ENCODE measurements at places on chromosomes 13 and 19.

DNA sequence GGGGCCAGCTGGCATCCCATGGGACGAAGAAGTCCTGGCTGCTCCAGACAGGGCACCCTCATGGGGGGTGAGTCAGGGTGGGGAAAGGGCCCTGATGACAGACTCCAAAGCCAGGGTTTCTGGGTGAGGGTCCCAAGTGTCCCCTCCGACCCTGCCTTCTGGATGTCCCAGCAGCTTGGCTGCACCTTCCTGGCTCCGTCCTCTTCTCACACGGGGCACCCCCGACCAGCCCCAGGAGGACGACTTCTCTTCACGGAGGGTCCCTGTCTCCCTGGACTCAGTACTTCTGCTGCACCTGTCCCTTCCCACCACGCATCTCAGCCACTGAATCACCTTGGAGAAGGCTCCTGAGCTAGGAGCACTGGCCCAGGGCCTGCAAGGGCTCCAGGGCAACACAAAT is 19.9 kb downstream of the MIER2 start:
- no peak for DNase-seq

DNA sequence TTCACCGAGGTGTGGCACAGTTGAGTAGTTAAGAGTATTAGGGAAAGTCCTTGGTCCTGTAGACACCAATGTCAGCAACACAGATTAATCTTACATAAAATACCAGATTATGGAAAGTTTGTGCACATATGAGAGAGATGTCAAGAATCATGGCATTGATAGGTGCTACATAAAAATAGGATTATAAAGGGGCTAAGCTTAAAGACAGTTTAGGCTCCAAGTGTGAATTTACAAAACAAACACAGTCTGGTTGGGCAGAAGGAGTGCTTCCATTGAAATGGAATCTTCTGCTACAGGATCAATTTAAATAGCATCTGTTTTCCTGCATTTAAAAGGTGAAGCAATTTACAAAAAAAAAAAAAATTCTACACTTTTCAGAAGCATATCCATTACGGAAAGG is 292.9 kb downstream of the DNAJC15 start:
- no peak for DNase-seq

DNA sequence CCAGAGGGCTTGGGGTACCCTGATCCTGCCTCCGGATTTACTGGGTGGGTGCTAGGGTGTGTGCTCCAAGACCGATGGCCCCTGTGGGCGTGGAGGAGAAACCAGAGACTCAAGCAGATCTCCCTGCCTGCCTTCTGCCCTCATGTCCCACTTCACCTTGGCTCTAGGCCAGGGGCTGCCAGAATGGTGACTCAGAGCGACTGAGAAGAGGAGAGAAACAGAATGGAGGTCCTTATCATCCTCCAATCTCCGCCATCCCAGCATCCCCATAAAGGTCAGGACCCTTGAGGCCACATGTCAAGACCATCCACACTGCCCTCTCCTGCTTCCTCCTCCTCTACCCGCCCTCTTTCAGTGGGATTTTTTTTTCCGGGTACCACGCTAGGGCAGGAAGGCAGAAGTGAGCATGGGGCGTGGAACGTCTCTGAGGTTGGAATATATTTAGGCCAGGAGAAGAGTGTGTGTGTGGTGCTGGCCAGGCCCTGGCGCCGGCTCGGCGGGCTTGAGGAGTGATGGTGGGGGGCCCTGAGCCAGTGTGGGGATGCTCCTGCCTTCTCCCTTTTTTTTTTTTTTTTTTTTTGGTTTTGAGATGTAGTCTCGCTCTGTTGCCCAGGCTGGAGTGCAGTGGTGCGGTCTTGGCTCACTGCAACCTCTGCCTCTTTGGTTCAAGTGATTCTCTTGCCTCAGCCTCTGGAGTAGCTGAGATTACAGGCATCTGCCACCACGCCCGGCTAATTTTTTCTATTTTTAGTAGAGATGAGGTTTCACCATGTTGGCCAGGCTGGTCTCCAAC is 22.3 kb downstream of the IER2 start:
- peak; percentile 61 for DNase-seq

DNA sequence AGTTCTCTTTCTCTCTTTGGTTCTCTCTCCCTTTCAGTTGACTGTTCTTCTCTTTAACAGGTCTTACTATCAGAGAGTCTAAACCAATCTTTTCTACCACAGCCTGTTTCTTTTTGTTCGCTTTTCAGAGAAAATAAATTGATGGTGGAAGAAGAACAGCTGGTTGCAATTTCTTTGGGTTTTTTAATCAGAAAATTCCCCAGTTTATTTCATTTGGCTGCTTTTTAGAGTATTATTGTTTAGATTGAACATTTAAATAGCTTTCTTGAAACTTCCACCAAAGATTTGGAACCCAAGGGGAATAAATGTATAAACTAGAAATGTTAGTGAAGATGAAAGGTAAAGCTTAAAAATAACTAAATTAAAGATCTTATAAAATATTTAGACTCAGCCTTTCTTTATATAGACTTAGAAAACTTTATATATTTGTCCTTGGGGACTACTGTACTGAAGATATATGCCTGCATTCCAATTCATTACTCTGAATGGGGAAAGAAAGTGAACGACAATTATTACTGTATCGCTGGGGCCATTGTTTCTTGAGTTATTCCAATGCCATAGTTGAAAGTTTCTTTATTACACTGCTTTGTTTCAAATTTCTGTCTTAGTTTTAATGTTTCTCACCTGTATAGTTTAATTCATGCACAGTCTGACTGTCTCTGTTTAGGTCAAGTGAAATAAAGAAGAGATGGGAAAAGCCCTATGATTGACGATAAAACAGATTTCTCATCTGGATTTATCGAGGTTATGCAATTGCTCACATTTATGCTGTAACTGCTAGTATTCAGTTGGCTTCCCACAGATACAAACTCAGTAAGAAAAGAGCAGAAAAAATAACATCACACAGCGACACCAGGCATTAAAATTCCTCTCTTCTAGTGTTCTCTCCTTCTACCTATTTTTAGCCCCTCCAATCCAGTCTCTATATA is 169.4 kb upstream of the CSNK1A1L start:
- DNase-seq: no peak

GRCh38 chr19:51096473-51097165 is 11.6 kb downstream of the CTU1 start:
- DNase-seq: no peak

DNA sequence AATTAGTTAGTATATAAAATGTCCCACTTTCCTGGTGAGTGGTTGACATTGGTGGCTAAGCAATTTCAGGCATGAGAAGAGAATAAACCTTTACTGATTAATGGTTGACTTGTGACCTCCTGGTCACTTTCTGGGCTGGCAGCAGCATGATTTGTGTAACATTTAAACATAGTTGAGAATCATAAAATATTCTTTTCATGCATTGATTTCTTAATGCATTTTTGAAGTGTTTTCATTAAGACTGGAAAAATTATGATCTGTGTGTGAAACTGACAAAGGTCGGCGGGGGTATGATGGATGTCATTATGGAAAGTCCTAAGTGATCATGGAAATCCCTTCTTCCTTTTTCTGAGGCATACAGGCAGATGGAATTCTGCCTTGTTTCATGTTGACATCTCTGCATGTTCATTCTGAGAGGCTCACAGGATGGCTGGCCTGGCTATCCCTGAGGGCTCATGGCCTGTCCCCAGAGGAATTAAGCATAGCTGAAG is 98.7 kb upstream of the RNF113B start:
- DNase-seq: no peak

GRCh38 chr19:10288662-10289166 is 1.0 kb upstream of the ICAM5 start:
- DNase-seq: no peak

DNA sequence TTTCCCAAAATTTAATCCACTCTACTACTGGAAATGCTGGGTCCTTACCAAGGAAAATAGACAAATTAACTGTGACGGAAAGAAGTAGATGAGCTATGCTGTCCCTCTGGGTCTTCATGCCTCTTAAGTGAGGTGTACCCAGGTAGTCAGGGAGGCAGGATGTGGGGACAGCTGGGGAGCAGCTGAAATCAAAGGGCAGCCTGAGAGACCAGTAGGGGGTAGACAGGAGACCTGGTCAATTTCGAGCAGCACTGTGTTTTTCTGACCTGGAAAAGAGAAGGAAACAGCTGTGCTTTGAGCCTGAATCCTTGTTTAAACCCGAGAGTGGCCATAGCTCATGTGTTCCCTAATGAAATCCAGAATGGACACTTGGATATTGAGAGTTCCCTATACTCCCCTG is 587.3 kb downstream of the EFNB2 start:
- DNase-seq: no peak

- DNase-seq: no peak
These were observed 68.1 kb upstream of the EDNRB start for GRCh38 chr13:77986713-77987112.

DNA sequence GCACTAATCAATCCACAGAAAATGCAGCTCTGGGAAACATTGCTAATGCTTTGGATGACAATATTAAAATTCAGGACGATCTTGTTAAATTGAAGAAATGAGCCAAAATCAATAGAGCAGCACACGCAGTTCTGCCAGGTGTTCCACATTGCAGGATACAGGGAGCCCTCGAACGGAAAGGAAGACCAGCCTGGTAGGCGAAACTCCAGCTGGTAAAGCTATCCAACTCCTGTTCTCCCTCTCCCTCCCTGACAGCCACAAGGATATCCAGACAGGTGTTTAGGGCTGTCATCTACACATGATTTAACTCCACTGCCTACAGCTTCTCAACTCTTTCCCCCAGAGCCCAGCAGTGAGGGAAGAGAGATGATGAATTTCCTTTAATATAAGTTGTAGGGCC is 67.7 kb downstream of the EPSTI1 start:
- DNase-seq: no peak

DNA sequence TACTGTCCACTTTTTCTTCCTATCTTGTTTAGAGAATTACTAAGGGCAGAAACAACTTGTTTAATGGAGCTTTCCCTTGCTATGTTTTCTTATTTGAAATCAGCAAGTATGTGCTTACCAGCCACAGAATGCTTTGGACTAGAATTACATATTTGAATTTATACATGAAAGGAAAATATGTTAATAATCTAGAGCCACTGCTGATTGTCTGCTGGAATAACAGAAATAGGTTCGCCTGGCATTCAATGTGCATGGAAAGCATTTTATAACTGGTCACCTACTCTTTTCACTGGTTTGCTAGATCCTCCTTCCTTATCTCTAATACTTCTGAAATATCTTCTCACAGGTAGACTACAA is 8.0 kb downstream of the EFNB2 start:
- no peak for DNase-seq

DNA sequence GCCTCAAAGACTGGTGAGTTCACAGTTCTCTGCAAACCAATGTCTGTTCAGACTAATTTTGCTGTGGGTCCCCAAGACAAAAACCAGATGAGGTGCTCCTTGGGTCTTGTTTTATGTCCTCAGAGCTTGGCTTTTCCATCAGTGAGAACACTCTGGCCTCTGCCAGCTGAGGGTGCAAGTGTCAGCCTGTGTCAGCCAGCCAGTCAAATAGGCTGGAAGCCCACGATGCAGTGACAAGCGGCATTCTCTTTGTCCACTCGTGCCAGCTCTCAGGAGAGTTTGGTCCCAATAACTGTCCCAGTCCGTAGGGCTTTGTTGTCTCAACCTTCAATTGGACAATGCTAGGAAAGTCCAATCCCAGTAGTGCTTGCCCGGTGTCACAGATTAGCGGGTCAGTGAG is 9.4 kb upstream of the AKT2 start:
- DNase-seq: no peak

DNA sequence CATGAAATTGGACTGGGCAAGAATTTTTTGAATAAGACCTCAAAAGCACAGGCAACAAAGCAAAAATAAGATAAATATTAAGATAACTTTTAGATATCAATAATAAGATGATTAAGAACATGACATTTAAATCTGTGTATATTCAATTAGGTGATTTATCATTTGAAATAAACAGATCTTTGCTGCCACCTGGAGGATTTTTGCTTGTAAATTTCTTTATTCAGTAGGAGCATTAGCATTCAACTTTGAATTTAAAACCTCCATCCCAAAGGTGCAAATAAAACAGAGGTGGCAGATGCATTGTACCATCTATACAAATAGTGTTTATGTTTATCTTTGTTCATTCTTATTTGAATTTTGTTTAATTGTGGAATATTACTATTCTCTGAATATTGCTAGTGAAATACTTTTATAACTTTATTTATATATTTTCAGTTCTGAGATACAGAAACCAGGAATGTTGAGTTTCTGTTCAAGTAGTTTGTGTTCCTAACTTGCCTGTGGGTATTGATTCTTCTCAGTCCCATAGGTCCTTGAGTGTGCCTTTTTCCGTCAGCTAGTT is 20.9 kb downstream of the COG6 start:
- DNase-seq: no peak

- no peak for DNase-seq
These were observed 1384.3 kb upstream of the PCDH20 start for GRCh38 chr13:62799931-62800436.

GRCh38 chr19:50197348-50197747 is 6.1 kb upstream of the MYH14 start:
- DNase-seq: no peak

DNA sequence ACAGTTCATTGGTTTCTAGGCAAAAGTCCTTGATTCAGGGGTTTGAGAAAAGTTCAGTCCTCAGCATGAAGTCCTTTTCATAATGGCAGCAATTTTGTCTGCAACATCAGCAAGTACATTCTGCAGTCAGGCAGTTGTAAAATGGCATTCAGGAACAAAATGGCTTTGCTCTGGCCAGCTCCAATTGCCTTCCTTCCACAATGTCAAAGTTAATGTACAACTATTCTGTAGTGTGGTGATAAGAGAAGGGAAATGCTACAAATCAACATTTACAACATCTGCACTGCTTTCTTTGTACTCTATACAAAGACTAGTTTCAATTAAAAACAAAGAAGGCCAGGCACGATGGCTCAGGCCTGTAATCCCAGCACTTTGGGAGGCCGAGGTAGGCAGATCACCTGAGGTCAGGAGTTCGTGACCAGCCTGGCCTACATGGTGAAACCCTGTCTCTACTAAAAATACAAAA is 1.8 kb upstream of the NEK3 start:
- DNase-seq: no peak

- DNase-seq: no peak
These were observed 106.1 kb downstream of the RAB20 start for GRCh38 chr13:110455444-110455843.

DNA sequence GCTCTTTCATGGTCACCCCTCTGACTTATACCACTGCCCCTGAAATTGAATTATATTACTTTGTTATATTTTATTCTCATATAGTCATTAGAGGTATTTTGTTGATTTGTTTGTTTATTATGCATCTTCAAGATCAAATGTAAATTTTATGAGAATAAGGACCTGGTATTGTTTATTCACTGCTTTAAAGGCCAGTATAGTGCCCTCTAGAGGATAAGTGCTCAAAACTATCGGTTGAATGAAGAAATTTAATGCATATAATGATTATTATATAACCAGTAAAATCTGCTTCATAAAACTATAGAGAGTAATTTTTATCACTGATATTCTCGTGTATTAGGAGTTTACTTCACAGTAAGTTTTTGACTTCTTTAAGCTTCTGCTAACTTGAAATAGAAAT is 1401.9 kb downstream of the SLITRK1 start:
- no peak for DNase-seq

DNA sequence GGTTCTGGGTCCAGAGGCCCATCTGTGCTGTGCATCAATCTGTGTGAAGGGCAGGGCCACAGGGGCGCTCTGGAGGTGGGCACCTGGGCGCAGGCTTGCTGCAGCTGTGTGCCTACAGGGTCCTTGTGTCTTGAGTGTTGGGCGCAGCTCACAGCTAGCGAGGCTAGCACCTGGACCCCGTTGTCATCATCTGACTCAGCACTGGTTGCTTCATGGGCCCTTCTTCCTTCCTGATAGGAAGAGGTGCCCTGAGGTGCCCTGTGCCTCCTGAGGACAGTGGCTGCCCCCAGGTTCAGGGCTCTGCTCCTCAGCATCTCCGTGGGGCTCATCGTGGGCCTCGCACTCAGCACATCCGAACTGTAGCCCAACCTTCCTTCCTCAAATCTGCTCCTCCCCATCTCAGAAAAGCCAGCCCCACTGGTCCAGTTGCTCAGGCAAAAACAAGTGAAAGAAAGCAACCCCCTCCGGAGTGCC is 54.8 kb downstream of the GATAD2A start:
- DNase-seq: no peak

Data from stimulated activated CD4-positive, alpha-beta T cell treated with anti-CD3 and anti-CD28 coated beads, Interleukin-12 subunit alpha, Interleukin-12 subunit beta, amount 100 ng/mL, for 24 hours (primary cell).